ENCODE measurements at places on chromosomes 2 and 18.

- DNase-seq, result no peak
These were observed 208.0 kb downstream of the TPGS2 start for GRCh38 chr18:36620788-36621187.

- no peak for DNase-seq
These were observed 14.5 kb downstream of the PDCD1 start for GRCh38 chr2:241844066-241844728.

DNA sequence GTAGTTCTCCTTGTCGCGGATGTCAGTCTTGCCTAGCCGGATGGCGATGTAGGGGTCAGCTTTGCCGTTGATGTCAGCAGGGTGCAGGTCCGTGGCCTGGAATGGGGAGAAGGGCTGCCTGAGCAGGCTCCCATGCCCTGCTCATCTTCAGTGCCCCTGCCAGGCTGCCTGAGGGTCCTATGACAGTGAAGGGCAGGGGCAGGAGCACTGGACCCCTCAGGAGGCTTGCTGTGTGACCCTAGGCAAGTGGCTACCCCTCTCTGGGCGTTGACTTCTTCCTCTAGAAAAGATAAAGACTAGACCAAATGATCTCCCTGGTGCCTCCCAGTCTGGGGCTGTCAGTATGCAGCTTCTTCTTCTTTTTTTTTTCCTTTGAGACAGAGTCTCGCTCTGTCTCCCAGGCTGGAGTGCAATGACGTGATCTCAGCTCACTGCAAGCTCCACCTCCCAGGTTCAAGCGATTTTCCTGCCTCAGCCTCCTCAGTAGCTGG lies 11.9 kb downstream of the OTOF start:
- DNase-seq, result no peak

- DNase-seq, result no peak
These were observed 25.8 kb downstream of the PTPN18 start for GRCh38 chr2:130381619-130382018.

DNA sequence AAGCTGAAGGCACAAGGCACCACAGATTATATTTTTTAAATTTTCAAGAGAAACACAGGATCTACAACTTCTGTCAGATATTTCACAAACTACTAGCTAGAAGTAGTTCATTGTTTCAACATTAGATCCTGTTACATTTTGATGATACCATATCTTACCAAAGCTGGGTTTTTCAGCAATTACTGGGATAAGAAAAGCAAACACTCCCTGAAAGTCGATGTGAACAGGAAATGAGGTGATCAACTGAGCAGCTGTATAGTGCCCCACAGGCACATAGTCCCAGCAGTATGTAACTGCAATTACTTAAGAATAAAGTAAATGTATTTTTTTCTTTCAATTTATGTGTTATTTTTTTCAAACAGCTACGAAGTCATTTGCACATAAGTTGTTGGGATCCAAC lies 103.5 kb downstream of the DNER start:
- no peak for DNase-seq

GRCh38 chr2:24618144-24618543 lies 127.1 kb downstream of the NCOA1 start:
- no peak for DNase-seq

DNA sequence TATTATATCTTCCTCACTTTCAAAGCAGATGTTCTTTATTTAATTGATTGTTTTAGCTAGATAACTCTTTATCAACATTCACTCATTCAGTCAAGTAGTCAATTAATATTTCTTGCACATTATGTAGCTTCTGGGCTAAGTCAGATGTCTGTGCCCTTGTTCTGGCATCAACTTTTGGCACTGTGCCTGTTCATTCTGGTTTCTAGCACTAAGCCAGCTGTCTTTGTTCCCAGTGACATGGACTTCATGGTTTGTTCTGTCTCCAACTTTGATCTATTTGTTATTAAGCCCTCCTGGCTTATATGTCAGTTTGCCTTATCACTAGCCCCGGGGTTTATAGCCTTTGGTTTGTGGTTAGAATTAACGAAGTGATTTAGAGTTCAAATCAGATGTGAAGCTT lies 247.9 kb upstream of the SYT4 start:
- DNase-seq, result no peak

DNA sequence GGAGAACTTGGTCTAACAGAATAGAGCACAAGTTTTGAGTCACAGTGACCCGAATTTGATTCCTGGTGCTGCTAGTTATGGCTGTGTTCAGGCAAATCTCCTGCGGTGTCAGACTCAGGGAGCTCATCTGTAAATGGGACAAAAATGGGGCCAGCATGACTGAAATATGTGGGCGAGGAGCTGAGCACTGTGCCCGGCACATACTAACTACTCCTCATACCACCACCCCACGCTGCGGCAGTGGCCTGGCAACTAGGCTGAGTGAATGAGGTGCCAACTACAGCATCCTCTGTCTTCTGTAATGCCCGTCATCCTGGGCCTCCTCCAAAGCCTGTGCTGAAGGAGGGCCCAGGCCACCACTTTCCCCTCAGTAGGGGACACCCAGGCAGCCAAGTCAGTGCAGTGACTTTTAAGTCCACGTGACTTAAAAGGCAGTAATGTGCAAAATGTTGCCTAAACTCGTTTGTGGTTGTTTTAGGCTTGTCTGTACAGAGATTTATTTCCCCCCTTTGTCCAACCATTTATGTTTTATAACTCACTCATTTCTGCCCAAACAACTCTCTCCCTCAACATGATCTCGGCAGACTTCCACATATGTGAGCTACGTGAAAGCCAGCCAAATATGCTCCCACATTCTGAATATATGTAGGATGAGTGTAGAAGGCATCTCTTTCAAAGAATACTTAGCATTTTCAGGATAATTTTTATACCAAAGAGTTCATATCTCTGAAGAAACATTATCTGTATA lies 773.7 kb downstream of the TSN start:
- no peak for DNase-seq

DNA sequence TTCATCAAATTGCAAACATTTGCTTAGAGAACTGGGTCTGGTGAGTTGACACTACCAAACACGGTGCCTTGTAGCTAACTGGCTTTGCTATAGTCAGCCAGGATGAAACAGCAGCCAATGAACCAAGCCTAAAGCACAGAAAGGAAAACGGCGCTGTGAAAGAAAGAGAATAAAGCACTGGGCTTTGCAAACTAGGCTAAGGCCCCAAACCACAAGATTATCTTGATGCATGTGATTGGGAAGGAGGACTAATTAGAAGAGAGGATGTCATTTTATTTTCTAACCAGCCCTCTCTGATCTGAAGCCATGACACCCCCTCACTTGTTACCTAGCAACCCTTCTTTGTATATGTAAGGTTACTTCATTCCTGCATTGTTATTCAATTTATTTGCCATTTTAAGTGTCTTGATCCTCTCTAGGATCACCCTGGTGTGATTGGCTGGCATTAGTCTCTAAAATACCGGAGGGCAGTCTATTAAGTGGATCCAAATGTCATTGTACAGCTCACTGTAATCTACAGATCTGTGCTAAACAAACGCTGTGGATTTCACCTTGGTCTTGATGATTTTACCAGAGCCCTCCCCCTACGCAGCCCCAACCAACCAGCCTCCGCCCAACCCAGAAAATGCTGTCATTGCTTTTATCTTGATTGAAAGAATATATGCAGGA lies 395.4 kb upstream of the ACVR2A start:
- DNase-seq, result no peak

DNA sequence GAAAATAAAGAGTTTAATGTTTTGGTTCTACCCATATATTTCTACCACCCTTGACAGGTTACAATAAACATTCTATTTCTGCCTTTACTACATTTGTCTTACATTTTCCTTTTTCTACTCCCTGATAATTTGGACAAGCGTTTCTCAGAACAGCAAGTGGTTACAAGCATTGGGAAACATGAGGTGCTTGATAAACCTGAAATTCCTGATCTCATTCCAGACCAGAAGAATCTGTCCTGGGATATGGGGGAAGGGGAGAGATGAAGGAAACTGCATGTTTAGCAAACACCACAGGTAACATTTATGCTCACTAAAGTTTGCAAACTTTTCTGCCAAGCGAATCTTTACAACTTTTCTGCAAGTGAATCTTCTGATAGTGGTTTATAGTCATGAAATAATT lies 28.3 kb upstream of the DSC1 start:
- DNase-seq, result no peak

Measured in Kasumi-1 (cell line).